HEK293T (cell line): ENCODE measurements at places on chromosomes 2 and 18.

GRCh38 chr2:180196419-180196977 is 189.4 kb upstream of the CWC22 start:
- no peak for DNase-seq

DNA sequence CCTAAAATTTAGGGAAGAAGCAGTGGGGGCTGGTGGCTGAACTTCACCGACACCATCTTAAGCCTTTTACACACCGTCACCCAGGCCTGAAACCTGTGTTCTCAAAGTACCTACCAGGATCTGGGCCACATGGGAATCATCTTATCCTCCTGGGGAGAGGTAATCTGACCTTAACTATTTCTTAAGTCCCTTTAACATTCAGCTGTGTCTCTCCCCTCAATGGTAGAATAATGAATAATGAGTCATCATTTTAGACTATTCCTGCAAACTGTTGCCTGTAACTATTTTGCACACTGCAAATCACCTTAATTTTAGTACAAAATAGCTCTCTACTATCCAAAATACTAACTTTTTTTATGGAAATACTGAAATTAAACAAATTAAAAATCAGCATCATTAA is 149.4 kb upstream of the KLF7 start:
- no peak for DNase-seq

- DNase-seq, result no peak
These were observed 84.1 kb downstream of the ALPK2 start for GRCh38 chr18:58544616-58545337.

- DNase-seq, result no peak
These were observed 57.9 kb downstream of the UGP2 start for GRCh38 chr2:63899639-63900038.

GRCh38 chr2:191319186-191319585 is 74.0 kb downstream of the MYO1B start:
- no peak for DNase-seq

- DNase-seq, result no peak
These were observed 9.2 kb downstream of the PRADC1 start for GRCh38 chr2:73223821-73224220.

DNA sequence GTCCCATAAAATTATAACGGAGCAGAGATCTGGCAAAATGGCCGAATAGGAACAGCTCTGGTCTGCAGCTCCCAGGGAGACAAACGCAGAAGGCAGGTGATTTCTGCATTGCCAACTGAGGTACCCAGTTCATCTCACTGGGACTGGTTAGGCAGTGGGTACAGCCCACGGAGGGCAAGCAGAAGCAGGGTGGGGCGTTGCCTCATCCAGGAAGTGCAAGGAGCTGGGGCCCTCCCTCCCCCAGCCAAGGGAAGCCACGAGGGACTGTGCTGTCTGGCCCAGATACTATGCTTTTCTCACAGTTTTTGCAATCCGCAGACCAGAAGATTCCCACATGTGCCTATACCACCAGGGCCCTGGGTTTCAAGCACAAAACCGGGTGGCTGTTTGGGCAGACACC is 22.8 kb downstream of the ICA1L start:
- no peak for DNase-seq

DNA sequence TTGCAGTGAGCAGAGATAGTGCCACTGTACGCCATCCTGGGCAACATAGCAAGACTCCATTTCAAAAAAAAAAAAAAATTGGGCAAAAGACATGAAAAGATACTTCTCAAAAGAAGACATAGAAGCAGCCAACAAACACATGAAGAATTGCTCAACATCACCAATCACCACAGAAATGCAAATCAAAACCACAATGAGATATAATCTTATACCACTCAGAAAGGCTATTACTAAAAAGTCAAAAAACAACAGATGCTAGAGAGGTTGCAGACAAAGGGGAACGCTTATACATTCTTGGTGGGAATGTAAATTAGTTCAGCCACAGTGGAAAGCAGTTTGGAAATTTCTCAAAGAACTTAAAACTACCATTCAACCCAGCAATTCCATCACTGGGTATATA is 43.1 kb upstream of the CHAC2 start:
- DNase-seq, result no peak

GRCh38 chr18:8474661-8475060 is 134.6 kb upstream of the RAB12 start:
- DNase-seq, result no peak

DNA sequence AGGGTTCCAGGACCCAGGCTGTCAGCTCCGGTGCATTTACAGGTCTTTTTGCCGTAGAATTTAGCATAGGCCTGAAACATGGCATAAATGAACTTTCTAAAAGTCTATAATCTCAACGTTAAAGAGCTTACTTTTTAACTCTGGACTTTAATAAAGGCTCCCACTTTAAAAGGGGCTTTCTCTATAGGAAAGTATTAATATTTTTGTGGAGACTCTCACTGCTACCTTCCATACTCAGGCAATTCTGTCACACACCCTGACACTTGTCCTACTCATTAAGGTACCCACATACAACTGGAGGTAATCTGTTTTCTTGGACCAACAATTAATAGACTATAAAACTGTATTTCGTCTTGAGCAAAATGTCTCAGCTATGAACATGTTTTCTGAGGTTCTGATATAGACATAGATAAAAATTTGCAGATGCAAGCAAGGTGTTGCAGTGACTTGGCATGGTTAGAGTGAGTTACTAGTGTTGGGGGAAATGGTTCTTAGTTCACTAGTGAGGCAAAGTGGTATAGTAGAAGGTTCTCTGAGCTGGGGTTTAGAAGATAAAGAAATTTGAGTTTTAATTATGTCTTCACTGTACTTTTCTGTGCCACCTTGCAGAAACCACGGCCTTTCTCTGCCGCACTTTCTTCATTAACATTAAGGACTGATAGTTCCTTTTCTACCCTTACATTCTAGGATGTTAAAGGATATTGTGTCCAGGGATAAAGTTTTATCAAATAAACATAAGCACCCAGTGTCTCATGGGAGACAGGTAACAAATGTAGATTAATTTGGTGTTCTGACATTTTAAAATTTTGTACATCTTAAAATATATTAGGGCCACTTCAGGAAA is 10.8 kb upstream of the NR4A2 start:
- no peak for DNase-seq

DNA sequence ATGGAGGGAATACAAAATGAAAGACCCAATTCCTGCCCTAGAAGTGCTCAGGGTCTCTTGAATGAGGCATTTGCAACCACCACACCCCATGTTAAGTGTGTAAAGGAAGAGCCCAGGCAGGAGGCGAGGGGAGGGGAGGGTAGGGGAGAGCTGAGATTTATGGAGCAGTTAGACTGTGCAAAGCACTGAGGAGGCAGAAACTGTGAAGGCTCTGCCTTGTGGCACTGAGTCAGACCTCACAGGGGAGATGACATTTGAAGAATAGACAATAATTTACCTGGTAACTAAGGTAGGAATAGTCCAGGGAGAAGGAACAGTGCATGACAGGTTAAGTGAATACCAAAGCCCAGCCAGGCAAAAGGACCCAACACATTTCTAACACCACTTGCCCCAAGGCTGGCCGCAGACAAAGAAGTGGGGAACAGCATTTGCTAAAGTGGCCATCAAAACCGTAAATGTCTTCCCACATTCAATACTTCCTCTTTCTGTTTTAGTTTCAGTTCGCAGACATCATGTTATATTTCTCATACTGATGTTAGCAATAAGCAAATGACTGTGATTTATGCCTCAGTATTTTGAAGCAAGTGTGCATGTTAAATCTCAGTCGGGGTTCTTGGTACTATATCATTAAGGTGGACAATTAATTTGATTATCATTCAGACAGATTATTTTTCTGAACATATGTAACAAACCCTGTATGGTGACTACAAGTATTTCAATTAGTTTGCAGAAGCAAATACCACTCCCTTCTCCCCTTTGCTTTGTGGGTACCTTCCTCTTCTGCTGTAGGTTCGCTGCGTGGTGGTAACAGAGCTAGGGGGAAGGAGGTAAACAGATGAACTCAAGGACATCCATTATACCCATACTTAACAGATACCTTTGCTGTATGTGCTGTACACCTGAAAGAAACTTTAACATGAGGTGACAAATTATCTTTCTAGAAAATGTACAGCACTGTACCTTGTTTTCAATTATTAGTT is 27.5 kb downstream of the CDH20 start:
- no peak for DNase-seq

GRCh38 chr2:1129982-1130381 is 179.3 kb downstream of the SNTG2 start:
- no peak for DNase-seq

GRCh38 chr18:45237343-45238098 is 377.8 kb upstream of the SLC14A2 start:
- DNase-seq, result no peak

- DNase-seq, result no peak
These were observed 34.0 kb upstream of the ITPRID2 start for GRCh38 chr2:181857483-181857882.

- DNase-seq, result no peak
These were observed 59.9 kb downstream of the INSIG2 start for GRCh38 chr2:118148133-118148532.

DNA sequence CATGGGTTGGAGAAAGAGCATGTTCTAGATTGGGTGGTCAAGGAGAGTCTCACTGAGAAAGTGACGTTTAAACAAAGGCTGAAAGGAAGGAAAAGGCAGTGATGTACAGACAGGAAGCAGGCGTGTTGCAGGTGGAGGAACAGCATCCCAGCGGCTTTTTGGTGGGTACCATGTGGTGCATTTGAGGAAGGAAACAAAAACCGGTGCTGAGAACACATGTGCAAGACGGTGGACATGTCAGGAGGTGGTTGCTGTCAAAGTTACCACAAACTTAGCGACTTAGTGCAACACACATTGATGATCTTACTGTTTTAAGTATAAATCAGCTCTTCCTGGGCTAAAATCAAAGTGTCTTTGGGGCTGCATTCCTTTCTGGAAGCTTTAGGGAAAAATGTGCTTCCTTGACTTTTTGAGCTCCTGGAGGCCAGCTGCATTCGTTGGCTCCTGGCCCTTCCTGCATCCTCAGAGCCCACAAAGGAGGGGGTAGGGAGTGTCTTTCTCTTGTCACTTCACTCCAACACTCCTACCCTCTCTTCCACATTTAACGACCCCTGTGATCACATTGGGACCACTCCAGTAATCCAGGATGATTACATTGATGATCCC is 380.6 kb downstream of the FBXO15 start:
- no peak for DNase-seq

DNA sequence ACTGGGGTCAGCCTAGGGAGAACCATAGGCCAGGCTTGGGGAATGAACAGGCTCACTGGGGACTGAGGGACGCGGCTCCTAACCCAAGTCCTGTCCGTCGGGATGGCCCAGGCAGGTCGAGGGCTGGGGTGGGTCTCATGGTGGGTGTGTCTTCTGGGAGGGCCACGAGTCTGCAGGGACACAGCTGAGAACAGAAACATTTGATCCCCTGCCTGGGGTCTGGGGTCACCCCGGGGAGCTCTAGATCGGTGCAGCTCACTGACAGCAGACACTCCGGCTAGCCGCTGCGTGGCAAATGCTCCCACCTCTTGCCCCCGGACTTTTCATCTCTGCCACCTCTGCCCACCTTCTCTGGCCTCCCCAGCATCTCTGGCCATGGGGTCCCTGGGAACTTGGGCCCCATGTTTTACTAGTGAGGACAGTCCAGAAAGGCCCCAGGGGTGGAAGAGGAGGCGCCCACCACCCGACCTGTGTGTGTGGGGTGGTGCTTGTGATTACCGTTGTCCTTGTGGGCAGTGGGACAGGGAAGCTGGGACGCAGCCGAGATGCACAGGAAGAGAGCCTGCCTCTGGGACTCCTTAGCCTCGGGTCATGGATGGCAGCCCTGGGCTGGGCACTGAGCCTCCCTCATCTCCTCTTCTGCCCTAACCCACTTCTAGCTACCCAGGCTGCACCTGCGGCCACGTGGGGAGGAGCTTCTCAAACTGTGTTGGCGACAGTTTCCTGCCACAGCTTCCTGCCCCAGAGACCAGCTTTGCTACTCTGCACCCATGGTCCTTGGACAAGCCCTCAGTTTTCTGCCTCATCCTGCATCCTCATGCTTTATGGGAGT is 4.9 kb downstream of the ZAP70 start:
- DNase-seq, result no peak

DNA sequence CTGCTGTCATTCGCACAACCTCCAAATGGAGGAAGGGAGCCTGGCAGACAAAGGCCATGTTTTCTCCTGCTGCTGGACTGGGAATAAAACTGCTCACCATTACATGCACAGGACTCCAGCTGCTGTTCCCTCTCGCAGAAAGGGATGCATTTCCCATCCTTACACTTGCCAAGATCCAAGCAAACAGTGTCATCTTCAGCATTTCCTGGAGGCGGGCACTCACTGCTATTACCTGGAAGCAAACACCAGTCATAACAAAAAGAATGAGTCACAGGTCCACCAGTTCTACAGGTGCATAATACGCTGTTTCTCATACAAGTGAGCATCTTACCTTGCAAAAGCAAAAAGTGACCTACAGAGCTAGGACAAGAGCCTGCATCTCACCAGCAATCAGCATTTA is 22.7 kb downstream of the IAH1 start:
- DNase-seq, result no peak

- no peak for DNase-seq
These were observed 70.6 kb upstream of the CAVIN2 start for GRCh38 chr2:191917430-191917881.

- DNase-seq, result peak; percentile 81
These were observed 81.9 kb downstream of the MEP1B start for GRCh38 chr18:32271672-32272208.

GRCh38 chr2:238777369-238778067 is 70.4 kb upstream of the TWIST2 start:
- no peak for DNase-seq

DNA sequence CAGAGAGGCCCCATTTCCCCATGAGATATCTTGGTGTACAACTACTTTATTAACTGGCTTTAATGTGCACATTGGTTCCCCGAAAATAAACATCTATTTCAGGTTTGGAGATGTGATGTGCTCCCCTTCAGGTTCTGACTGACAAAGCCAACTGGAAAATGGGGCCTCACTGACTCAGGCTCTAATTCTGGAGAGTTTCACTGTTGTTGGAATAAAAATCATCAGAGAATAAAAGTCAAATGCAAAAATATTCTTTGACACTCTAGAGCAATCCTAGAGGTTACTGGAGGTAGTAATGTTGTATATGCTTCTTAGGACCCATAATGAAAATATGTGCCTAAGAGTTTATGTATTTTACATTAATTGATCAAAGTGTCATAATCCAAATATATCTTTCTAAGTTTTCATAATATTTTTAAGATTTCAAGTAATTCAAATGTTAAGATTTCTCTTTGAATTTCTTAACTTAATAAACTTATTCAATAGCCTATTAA is 189.9 kb upstream of the COL3A1 start:
- DNase-seq, result no peak

- DNase-seq, result no peak
These were observed 521.6 kb downstream of the DCC start for GRCh38 chr18:52861558-52861957.

GRCh38 chr2:64996871-64997307 is 7.7 kb downstream of the SLC1A4 start:
- DNase-seq, result no peak

DNA sequence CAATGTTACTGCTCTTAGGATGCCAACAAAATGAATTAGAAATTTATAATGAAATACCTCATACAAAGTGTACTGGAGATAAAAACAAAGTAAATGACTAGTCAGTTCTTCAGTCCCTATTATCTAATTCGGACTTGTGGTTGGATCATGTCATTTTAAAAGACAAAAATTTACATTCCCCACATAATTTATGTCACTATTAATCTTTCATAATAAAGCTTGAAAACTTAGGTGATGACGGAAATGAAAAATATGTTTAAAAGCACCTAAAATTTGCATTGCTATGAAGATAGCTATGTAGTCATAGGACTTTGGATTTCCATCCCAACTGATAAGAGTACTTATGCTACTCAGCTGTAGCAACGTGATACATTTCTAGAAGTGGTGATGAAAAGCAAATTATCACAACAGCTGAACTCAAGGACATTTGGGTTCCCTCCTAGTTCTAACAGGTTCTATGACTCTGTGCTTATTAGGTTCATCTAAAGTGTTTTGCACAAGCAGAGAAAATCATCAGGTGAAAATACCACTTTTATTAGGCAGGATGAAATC is 58.4 kb downstream of the LRPPRC start:
- DNase-seq, result no peak
